ENCODE measurements at places on chromosomes 3 and 15.

GRCh38 chr3:149575961-149576564 is 81.8 kb downstream of the WWTR1 start:
- DNase-seq: no peak

- DNase-seq: no peak
These were observed 227.0 kb downstream of the CPNE4 start for GRCh38 chr3:131807822-131808221.

DNA sequence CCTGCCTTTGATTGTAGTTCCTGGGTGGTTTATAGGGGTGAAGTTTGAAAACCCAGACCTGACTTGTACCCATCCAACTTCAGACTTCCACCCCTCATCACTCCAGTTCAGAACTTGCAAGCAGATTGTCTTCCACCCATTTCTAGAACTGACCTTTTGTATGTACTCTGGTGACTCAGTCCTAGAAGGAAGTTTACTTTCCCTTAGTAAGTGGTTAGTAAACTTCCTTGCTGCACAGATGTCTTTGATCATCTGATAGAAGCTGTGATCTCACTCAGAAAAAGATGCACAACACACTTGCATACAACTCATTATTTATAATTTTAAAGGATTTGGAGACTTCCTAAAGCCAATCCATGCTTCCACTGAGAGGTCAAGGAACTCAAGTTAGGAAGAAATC is 368.0 kb downstream of the MFSD1 start:
- no peak for DNase-seq

DNA sequence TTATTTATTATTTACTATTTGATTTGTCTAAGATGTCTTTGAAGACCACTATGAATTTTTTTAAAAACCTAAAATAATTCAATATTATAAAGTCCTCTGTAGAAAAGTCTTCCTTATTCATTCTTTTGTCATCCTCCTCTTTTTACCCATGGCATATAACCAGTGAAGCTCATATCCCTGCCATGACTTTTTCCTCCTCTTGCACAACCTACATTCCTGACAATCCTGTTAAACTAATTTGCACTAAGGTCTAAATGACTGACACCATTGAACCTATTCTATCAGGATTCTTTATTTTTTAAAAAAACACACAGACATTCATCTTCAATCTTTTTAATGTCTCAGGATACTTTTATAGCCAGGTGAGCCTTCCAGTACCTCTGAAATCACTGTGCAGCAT is 159.9 kb upstream of the SLC2A2 start:
- no peak for DNase-seq

- no peak for DNase-seq
These were observed 540 bp downstream of the CCDC80 start for GRCh38 chr3:112640276-112640929.

- no peak for DNase-seq
These were observed 191.1 kb downstream of the IL20RB start for GRCh38 chr3:137148917-137149316.

DNA sequence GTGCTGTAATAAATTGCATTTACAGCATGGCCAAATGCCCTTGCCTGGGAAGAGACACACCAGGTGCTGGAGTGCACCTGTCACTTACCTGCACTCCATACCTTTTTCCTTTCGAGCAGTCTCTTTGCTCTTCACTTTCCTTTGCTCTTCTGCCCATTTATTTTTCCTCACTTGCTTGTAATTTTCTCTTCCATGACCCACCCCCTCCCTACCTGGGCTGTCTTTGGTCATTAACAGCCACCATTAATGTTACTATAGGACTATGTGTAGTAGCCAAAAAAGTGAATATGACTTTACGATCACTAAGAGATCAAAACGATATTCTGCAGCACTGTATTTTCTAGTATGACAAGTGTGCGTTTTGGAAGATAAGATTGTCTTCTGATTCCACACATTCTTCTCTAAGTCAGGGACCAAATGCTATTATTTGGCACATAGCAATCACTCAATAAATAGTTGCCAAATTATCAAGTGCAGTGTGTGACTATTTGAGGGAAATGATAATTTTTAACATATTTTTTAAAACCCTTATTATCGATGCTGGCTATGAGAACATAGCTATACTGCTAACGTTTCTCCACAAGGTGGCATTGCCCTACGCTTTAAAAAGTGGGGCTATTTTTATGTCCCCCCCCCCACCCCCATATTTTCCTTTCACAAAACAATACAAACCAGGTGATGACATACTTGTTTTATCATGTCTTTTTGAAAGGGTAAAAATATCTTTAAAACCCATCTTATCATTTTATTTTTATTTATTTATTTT is 114.4 kb downstream of the GHSR start:
- DNase-seq: no peak

- no peak for DNase-seq
These were observed 467.9 kb upstream of the ATP11B start for GRCh38 chr3:182325213-182325950.

GRCh38 chr3:99532246-99532645 is 106.1 kb upstream of the COL8A1 start:
- DNase-seq: no peak

- DNase-seq: no peak
These were observed 13.2 kb upstream of the COL8A1 start for GRCh38 chr3:99625237-99625622.

Measured in CD4-positive, alpha-beta T cell treated with Interleukin-4 for 4 hours (primary cell).